ENCODE measurements at places on chromosomes 5 and 9.

- DNase-seq, result peak; percentile 75
Measured at GRCh38 chr5:157748760-157749461, 5.4 kb downstream of the LSM11 start.

DNA sequence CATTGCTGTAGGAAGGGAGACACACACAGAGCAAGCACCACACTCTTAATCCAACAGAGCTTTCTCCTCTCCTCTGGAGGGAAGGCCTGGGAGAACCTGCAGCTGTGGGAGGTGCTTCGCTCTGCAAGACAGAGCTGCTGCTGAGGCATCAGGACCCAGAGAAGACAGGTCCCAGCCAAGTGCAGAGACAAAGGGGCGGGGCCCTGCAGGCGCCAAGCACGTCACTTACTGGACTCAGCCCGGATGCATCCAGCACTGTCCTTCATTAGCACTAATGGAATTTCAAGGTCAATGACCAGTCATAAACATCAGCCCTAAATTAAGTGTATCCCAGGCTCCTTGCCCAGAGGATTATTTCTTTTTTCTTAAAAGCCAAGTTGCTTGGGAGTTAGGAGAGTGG, 337.1 kb upstream of the PANK3 start:
- no peak for DNase-seq

GRCh38 chr9:31500422-31500821, 884.0 kb upstream of the ACO1 start:
- no peak for DNase-seq

DNA sequence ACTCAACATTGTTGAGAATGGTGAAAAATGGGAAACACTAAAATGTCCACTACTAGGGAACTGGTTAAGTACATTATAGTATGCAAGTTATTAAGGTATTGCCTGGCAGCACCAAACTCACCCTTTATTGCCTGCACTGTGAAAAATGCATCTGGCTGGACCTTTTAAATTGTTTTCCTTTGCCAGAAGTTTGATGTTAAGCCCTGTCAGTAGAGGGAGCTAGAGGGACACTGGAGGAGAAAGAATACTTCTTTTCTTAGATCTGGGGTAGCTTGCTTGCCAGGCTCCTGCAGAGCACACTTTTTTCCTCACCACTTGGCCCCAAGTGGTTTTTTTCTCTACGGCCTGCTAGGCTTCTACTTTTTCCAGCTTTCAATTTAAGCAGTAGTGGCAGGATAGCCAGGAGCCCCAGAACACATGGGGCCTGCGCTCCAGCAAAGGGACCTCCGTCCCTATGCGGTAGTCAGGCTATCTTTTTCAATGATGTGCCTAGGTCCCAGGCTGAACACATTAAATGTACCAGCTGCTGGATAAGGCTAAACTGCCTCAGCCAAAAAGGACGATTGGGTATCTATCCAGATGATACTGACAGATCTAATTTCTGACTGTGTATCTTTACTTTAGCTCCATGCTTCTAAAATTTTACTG, 8.0 kb upstream of the HABP4 start:
- no peak for DNase-seq

DNA sequence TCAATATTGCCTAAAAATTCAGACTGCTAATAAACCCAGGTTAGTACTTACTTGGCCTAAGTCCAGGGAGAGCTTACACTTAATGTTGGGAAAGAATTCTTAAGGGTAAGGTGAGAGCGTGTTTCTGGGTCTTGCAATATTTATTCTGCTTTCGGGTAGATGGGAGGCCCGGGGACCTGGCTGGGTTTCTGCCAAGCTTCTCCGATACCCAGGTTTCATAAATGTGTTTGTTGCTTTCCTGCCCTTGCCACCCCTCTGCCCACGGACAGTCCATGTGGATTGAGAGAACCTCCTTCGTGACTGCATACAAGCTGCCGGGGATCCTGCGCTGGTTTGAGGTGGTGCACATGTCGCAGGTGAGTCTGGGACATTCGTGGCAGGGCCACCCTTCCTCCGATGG, 48.4 kb upstream of the FOXI1 start:
- no peak for DNase-seq

DNA sequence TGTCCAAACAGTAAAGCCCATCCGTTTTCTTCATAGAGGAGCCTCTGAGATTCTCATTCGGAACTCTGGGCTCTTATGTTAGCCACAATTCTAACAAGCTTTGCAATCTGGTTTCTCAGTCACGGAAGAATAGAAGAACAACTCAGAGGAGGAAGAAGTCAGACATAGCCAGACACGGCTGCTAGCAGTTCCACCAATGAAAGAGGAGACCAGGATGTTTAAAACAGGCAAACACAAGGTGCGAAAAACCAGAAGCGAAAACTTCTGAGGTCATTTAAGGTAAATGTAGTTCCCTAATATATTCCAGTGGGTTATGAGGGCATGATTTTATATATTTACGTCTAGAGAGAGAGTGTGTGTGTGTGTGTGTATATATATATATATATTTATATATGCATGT, 34.1 kb upstream of the GDNF start:
- no peak for DNase-seq

GRCh38 chr5:33240558-33240957, 200.2 kb upstream of the TARS1 start:
- DNase-seq, result no peak

GRCh38 chr5:91219803-91220371, 163.2 kb downstream of the ARRDC3 start:
- peak; percentile 34 for DNase-seq

DNA sequence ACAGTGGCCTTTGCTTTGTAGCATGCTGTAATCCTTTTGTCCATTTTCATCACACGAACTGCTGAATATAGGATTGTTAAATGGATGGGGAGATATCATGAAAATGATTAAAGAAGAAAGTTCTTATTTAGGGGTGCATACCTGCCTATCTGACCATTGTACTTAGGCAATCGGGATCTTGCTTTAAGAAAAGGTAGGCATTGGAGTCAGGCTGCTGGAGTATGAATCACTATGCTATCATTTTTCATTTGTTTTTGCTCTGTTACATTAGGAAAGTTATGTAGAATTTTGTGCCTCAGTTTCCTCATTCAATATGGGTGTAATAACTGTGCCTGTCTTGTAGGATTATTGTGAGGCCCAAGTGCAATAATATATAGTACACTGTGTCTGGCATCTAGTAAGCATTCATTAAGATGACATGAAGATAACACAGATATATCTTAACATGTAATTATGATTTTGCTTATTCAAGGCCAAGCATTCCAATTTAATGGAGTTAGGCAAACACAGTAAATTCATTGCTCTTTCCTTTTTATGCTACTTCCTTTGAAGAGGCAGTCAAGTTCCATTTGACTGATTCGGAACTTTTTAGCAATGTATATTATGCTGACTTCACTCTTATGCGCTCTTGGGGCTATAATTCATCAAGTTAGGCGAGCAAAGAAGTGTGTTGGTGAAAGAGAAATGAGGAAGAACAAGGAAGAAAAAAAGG, 109.9 kb upstream of the CDKN2B start:
- no peak for DNase-seq

DNA sequence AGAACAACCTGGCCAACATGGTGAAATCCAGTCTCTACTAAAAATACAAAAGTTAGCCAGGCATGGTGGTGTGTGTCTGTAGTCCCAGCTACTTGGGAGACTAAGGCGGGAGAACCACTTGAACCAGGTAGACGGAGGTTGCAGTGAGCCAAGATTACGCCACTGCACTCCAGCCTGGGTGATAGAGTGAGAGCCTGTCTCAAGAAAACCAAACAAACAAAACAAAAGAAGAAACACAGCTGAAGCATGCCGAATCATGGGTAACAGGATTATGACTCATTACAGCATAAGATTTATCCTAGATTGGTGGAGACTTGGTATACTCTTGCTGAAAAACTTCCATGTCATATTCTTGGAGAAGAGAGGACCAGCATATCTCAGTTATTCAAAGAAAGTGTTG, 236.7 kb upstream of the CCNH start:
- DNase-seq, result no peak

GRCh38 chr5:170438581-170438980, 49.4 kb upstream of the KCNMB1 start:
- no peak for DNase-seq

DNA sequence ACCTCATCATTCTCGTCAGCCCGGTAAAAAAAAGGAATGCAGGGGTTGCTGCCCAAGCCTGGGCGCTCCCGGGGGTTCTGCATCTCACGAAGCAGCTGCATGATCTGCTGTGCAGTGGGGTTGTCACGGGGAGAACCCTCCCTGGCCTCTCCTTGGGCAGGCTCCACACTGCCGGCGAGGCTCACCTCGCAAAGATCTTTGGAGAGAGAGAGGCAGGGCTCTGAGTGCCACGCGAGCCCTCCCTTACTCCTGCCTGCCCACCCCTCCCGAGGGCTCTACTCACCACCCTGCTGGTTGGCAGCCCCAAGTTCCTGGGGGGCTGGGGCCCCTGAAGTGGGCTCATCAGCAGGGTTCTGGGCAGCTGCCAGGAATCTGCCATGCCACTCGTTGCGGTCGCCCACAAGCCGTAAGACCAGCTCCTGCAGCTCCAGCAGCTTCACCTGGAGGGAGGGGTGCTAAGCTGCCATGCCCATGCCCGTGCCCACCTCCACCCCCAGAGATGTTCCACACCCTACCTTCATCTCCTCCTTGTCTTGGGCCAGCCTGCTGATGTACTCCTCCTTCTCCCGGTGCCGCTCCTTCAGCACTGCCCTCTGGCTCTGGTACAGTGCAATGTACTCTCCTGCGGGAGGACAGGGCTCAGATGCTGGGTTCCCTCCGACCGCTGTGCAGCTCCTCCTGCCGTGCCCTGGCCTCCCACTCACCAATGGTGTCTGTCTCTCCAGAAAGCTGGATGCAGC, 18.6 kb downstream of the GOLGA2 start:
- DNase-seq, result no peak

GRCh38 chr5:81177061-81177460, 56.1 kb upstream of the CKMT2 start:
- DNase-seq, result no peak

DNA sequence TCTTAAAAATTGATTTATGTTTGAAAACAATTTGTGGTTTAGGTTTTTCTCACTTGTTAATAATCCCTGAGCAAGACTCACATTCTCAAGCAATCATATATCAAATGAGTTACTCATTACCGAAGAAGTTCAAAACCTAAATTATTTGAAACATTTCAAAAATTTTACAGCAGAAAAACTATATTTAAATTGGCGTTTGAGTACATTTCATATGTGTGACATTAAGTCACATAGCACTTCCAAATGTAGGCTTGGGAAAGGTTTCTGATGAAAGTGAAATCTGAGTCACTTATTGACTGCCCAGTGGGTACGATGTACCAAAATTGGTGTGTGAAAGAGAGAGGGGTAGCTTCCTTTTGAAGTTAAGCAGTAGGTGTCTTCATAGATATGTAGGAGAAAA, 411.4 kb upstream of the SGCD start:
- DNase-seq, result no peak

DNA sequence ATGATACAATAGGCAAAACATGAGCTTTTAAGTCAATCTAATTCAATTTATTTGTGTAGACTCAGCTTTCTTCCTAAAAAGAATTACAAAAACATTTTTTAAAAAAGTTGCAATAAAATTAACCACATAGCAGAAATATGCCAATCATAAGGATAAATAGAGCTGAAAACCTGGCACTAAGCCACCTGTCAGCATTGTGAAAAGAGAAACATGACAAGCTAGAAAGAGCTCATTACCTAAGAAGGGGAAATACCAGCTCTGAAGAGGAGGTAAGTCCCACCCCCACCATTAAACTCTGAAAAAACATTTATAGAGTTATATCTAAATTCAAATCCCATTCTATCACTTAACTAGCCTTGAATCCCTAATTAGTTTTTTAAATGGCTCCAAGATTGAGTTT, 372.9 kb downstream of the OSTF1 start:
- no peak for DNase-seq

GRCh38 chr5:88518131-88519016, 249.7 kb upstream of the TMEM161B start:
- no peak for DNase-seq

DNA sequence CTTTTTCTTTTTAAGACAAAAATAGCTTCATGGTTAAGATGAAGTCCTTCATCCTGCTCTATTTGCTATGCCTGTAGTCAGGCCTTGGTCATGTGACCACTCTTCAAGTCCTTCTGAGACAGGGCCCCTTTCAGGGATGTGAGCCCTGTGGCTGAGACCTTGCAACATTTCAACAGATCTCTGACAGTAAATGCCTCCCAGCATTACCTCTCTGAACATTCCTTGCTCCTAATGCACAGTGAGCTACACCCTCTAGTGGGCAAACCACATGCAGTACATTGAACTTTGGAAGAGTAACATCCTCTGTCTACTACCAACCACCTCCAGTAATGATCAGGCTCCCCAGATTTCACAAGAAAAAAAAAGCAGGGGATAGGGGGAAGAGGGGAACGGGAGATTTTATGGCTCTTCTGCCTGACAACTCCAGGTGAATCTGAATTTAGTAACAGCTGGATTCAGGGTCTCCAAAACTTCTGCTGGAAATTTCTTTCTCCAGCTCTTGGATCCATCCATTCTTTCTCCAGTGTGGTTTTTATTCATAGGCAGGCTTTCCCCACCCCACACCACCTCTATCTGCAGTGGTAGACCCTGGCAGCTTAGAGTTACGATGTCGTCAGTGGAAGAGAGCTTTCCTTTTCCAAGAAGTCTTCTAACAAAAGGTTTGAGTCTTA, 8.9 kb upstream of the FBXO38 start:
- peak; percentile 63 for DNase-seq

All from AG09309 (cell line).